ENCODE measurements at places on chromosomes 4 and X. TPM values are rescaled to one million over a fixed set of nuclear protein-coding genes. Genes with fewer than 3 reads are reported as not detected.

The MAP7D2 gene
- 0.63 TPM for polyA plus RNA-seq

The TLR3 gene
- polyA plus RNA-seq = 1.4 TPM

- DNase-seq = no peak
Observed at GRCh38 chr4:8585721-8586212, 5.6 kb downstream of the GPR78 start.

The SORBS2 gene
- 21.3 TPM for polyA plus RNA-seq

The GNRHR gene
- 0.52 TPM for polyA plus RNA-seq

The PGAM4 gene
- not detected for polyA plus RNA-seq

DNA sequence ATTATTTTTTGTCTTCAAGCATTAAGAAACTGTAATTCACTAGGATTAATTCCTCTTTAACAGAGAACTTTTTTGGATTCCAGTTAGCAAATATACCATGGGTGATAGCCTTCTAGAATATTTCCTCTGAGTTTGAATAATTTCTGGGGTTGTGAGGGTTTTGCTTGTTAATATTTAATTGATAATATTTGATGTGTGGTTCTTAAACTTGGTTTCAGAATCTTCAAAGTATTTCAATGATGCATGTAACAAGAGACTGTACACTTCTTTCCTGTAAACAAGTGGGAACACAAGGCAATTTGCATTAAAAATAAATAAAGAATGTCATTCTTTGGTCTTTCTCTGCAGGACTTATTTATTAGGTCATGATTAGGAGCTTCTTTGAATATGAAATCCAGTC lies 9.5 kb upstream of the C4orf51 start:
- no peak for DNase-seq

The ERAS gene
- 0.16 TPM for polyA plus RNA-seq

GRCh38 chrX:154135458-154136229 lies 8.4 kb upstream of the OPN1LW start:
- no peak for DNase-seq

The LRIT3 gene
- 0.20 TPM for polyA plus RNA-seq

DNA sequence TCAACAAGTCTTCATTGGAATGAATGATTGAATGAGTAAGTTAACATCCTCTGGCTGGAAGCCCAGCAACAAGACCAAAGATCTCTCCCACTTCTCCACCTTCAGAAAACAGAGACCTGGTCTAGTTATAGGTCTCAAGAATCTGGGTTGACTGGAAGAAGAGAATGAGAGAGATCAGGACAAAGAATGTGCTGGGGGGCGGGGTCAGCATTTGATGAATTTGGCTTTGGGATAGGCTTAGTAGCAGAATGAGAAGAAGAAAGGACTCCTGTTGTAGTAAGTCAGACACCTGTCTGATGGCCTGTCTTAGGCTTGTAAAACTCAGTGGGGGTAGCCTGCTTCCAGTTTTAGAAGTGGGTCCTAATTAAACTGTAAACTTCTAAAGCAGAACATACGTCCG lies 51.0 kb downstream of the TRIM2 start:
- no peak for DNase-seq

The SRPX2 gene
- polyA plus RNA-seq = 25.2 TPM

- no peak for DNase-seq
Observed at GRCh38 chrX:117936118-117936517, 180.5 kb downstream of the KLHL13 start.

The CDKL5 gene
- 4.0 TPM for polyA plus RNA-seq

The PCDH18 gene
- 35.2 TPM for polyA plus RNA-seq

The HS3ST1 gene
- polyA plus RNA-seq = 0.05 TPM

DNA sequence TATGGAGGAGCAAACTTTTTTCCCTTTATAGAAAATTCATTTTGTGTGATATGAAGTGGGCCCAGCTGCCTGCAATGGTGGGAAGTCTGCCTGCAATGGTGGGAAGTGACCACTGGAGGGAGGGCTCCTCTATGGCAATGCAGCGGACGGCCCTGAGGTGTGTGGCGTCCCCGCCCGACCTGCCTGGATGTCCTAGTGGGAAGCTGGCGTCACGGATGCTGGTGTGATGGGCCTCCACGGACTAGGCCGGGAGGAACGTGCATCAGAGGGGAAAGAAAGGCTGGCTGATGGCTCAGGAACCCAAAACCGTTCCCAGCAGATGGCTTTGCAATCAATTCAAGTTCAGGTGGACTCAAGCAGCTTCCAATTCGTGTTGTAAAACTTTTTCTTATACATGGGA lies 177.9 kb downstream of the AFAP1 start:
- no peak for DNase-seq

The TBX22 gene
- polyA plus RNA-seq = 0.09 TPM

- DNase-seq = no peak
Observed at GRCh38 chr4:173990869-173991210, 292.6 kb downstream of the FBXO8 start.

- DNase-seq = no peak
Observed at GRCh38 chr4:3107691-3108121, 33.2 kb downstream of the HTT start.

DNA sequence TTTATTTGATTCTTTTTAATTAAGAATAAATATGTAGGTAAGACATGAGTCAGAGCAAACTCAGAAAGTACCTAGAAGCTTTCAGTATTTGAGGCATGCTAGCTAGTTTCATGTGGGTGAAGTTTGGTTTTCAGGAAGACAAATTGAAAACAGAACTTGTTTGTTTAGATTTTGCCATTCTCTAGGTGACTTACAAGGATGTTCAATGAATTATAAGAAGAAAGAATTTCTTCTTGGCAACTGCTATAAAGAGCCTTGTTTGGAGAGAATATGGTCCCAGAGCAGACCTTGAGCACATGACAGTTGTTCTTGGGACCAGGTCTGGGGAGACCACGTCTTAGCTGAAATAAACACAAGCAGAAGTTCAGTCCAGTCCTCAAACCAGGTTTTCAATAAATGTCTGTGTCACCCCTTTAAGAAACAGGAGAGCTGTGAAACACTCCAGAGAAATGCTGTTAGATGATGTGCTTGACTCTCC lies 38.0 kb upstream of the IL21 start:
- no peak for DNase-seq

The MRFAP1 gene
- 229 TPM for polyA plus RNA-seq

The HPSE gene
- polyA plus RNA-seq = 0.25 TPM

The PARM1 gene
- polyA plus RNA-seq = 53.1 TPM

GRCh38 chr4:161949946-161950725 lies 213.7 kb downstream of the FSTL5 start:
- no peak for DNase-seq

The INTU gene
- polyA plus RNA-seq = 8.1 TPM

GRCh38 chr4:122702939-122703338 lies 29.6 kb upstream of the BBS12 start:
- DNase-seq = no peak
